ENCODE measurements at places on chromosomes 6 and 20.

DNA sequence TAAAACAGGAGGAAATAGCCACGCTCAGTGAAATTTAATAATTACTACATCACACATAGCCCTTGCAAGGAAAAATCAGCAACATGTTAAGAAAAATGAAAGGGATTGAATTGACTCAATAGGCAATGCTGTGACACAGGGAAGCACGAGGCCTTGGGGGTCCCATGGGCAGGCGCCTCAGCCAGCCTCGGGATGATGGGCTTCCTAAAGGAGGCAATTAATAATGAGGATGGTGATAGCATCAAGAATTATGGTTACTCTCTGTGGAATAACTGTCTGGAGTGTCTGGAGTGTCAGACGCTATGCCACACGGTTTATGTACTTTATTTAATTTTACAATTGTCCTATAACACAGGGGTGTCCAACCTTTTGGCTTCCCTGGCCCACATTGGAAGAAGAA is 130.2 kb downstream of the TBC1D7 start:
- no peak for DNase-seq

DNA sequence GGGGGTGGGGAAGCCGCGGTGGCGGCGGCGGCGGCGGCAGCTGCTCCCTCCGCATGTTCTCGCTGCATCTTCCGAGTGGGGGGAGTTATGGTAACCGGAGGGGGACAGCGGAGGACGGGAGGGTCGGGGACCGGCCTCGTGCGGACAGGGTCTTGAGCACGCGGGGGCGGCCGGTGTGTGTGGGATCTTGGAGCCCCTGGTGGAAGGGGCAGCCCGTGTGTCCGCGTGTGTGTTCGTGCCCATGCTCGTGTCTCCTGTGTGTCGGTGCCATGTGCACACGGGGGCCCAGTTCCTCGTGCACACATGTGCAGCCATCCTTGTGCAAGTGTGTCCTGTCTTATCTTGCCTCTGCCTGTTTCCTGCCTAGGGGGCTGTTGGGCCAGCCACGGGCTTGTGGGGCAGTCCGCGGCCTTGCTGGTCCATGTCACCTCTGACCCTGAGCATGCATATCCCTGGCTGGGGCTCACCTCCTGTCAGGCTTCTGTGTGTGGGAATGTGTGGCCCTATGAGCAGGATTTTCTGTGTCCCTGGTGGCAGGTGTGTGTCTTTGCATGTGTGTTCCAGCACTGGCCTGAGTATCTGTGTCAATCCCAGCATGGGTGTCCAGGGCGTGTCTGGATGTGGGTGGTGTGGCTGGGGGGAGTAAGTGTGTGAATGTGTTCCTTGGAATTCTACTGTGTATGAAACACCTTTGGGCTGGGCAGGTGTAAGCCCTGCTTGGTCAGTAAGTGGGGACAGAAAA is 8.5 kb downstream of the SYNGAP1 start:
- DNase-seq, result no peak

DNA sequence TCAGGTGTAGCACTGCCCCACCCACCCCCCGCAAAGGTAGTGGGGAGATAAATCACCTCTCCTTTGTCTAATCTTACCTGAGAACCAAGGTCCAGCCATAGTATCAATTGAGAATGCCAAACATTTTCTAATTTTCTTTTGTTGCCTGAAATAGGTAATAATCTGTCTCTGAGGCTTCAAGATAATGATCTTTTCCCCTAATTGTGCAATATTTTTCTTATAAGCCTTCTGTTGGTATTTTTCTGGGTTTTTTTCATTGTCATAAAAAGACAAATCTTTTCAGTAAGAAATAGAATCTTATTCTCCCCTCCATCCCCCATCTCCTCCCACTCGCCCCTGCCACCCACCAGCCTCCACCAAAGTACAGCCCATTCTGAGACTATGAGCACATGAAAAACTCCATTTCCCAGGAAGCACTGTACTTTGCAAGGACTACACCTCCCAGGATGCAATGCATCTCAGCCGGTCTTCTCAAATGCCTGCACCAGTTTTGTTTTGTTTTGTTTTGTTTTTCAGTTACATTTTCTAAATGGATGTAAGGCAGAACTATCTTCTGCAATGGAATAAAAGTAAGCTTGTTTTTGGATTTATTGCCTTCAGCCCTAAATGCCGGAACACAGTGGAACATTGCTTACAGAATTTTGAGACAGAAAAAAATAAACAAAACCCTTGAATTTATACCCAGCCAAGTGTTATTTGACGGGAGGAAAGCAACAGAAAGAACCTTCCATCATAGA is 268.0 kb downstream of the TFAP2A start:
- DNase-seq, result peak; percentile 32

- peak; percentile 95 for DNase-seq
Observed at GRCh38 chr6:43926634-43927531, 156.9 kb downstream of the VEGFA start.

DNA sequence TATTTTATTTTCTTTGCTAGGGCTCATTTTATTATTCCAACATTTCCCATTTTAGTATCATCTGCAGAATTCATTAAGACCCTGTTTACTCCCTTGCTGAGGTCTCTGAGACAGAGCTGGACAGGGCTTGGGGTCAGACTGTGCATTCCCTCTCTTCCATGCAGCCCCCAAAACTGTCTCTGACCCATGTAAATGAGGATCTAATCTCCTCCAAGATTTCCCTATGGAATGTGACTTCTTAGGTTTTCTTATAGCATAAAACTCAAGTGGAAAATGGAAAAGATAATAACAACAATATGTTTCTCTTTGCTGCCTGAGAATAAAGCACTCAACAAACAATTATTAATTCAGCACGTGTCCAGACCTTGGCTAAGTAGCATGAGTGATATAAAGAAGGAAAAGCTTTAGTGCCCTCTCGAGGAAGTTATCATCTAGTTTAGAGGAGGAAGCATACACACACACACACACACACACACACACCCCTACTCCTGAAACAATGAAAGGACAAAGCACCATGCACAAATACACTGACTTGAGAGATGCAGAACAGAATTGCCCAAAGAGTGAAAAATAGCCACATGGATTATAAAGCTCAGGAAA is 815.5 kb downstream of the BCKDHB start:
- DNase-seq, result no peak

GRCh38 chr6:15518878-15519277 is 143.9 kb downstream of the DTNBP1 start:
- no peak for DNase-seq

DNA sequence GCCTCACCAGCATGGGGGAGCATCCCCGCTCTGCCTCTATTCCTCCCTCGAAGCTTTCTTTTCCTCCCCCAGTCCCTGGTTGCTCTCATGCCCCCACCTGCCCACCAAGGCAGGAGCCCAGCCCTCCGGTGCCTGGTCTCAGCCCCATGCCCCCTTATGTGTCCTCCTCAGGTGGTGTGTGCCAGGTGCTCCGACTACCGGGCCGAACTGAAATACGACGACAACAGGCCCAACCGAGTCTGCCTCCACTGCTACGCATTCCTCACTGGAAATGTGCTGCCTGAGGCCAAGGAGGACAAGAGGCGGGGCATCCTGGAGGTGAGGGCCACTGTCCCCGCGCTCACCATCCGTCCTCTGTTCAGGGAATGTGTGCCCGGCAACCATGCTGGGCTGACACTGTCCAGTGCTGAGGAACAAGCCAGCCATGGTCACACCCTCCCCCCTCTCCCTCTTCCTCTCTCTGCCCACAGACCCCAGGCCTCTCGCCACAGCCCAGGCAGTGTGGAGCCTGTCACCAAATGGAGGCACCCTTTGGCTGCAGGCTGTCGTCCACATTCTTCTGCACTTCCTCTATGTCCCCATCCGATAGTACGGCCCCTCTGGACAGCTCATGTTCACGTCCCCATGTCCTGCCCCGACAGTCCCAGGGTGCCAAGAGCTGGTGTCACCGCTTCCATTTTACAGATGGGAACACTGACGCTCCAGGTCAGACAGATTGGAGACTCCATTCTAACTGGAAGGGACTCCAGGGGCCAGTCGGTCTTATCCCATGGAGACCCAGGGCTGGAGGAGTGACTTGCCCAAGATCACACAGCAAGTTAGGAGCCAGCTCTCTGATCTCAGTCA is 20.4 kb downstream of the FGD2 start:
- DNase-seq, result no peak

DNA sequence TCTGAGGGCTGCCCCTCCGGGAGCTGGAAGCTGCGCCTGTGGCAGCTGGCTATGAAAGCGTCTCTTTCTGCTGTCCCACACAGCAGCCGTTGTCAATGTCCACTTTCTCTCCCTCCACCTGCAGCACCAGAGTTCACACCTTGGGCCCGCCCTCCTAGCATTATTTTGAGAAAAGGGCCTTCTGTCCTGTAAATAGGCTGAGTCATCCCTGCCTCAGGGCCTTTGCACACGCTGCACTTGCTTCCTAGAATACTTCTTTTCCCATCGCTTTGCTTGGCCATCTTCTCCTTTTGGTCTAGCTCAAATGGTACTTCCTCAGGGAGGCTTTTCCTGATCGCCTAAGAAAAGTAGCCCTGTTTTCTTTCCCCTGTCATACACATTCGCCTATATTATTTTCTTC is 69.3 kb upstream of the ZNFX1 start:
- no peak for DNase-seq

- DNase-seq, result no peak
Observed at GRCh38 chr20:4802527-4802926, 80.8 kb downstream of the PRND start.
